ENCODE measurements at places on chromosomes 13 and 19. TPM values are rescaled to one million over a fixed set of nuclear protein-coding genes. Genes with fewer than 3 reads are reported as not detected.

DNA sequence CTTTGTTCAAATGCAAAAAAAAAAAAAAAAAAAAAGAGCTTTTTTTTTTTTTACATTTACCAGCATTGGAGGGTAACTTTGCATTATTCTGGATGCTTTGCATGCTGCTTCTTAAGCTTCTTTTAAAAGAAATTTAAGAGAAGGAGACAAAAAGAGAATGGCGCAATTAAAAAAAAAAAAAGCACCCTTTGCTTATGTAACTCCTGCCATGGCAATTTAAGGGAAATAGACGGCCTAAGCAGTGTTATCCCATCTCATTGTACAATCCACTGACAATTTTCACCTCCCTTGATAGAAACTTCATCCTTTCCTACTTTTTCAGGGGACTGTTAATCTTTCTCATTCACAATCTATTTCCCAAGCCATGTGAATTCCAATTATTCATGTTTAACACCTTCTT, 129.8 kb downstream of the KCTD12 start:
- no peaks in the 10 kb centered on the region for H3K4me1 ChIP-seq
- no peaks in the 10 kb centered on the region for H3K27me3 ChIP-seq
- no peak overlapping the region for H3K4me3 ChIP-seq
- DNase-seq = no peak
- no peaks in the 10 kb centered on the region for H3K36me3 ChIP-seq

- H3K27ac ChIP-seq = no peak overlapping the region
- H3K36me3 ChIP-seq = no peaks in the 10 kb centered on the region
- no peak overlapping the region for H3K4me3 ChIP-seq
- no peaks in the 10 kb centered on the region for H3K27me3 ChIP-seq
- no peaks in the 10 kb centered on the region for H3K4me1 ChIP-seq
- DNase-seq = no peak
These were observed 565.9 kb upstream of the SPRY2 start for GRCh38 chr13:80906860-80907259.

DNA sequence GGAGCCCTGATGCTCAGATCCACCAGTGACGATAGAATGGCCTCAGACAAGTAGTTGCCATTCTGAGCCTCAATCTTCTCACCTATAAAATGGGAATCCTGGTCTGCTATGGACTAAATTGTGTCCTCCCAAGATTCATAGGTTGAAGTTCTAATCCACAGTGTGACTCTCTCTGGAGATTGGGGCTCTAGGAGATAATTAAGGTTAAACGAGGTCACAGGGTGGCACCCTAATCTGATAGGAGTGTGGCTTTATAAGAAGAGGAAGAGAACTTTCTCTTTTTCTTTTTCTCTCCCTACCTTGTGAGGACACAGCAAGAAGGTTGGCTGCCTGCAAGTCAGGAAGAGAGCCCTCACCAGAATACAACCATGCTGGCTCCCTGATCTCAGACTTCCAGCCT, 214.1 kb downstream of the KATNAL1 start:
- no peak overlapping the region for H3K27ac ChIP-seq
- no peaks in the 10 kb centered on the region for H3K4me1 ChIP-seq
- H3K4me3 ChIP-seq = no peak overlapping the region
- DNase-seq = no peak

DNA sequence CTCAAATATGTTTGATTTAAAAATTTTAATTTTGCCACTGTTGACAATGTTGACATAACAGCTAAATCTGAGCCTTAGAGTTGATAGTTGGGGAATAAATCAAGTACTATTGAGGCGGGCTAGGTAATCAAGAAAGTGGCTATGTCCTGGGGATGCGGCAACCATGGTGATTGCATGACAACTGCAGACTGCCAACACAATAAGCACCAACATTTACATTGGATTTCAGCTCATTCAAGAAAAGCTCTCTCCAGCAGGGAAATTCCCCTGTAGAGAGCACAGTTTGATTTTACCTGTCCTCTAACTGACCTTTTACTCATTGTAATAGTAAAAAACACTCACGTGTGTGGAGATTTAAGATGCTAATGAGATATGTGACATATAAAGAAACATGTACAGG, 63.1 kb downstream of the ZNF100 start:
- DNase-seq = no peak
- H3K4me1 ChIP-seq = peaks cover 5% of the 10 kb centered on the region
- H3K27me3 ChIP-seq = no peaks in the 10 kb centered on the region
- H3K4me3 ChIP-seq = no peak overlapping the region
- H3K27ac ChIP-seq = no peak overlapping the region

DNA sequence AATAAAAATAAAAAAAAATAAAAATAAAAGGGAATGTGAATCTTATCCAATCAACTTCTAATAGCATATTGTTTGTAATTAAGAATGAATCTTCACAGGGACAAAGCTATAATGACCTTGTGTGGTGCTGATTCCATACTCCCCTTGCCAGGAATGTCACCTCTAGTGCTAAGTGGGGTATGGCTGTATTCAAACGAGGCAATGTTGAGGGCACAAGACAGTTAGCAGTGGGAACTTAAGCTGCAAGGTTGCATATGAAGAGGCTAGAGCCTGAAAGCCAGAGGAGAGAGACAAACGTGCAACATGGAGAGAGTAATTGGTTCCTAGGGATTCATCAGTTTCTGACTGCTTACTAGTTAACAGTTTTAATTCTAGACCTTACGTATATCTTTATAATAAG, 43.9 kb upstream of the CSNK1A1L start:
- no peak overlapping the region for H3K4me3 ChIP-seq
- no peaks in the 10 kb centered on the region for H3K36me3 ChIP-seq
- no peak for DNase-seq
- no peak overlapping the region for H3K27ac ChIP-seq
- no peaks in the 10 kb centered on the region for H3K4me1 ChIP-seq

Gene ACP7
- not detected for total RNA-seq

Gene ZNF681
- total RNA-seq = 2.1 TPM

Gene ZNF587B
- 36.6 TPM for total RNA-seq

DNA sequence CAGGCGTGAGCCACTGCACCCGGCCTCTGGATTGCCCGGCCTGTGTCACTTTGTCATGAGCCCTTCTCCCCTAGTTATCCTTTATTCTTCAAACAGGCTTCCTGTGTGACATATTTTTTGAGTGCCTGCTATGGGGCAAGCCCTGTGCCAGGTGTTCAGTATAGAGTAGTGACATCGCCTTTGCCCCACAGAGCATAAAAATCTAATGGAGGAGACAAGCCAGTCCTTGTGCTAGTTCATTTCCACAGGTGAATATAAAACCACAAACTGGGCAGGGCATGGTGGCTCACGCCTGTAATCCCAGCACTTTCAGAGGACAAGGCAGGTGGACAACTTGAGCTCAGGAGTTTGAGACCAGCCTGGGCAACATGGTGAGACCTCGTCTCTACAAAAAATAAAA, 43.2 kb downstream of the BBC3 start:
- H3K4me3 ChIP-seq = no peak overlapping the region
- no peak overlapping the region for H3K27ac ChIP-seq
- DNase-seq = no peak
- H3K27me3 ChIP-seq = no peaks in the 10 kb centered on the region
- H3K4me1 ChIP-seq = peaks cover 31% of the 10 kb centered on the region

Gene CLIP3
- total RNA-seq = 3.3 TPM

GRCh38 chr13:39455521-39456175, 147.3 kb downstream of the LHFPL6 start:
- no peak overlapping the region for H3K4me3 ChIP-seq
- no peak for DNase-seq
- peaks cover 17% of the 10 kb centered on the region for H3K4me1 ChIP-seq

Gene TMEM238
- total RNA-seq = 12.5 TPM

DNA sequence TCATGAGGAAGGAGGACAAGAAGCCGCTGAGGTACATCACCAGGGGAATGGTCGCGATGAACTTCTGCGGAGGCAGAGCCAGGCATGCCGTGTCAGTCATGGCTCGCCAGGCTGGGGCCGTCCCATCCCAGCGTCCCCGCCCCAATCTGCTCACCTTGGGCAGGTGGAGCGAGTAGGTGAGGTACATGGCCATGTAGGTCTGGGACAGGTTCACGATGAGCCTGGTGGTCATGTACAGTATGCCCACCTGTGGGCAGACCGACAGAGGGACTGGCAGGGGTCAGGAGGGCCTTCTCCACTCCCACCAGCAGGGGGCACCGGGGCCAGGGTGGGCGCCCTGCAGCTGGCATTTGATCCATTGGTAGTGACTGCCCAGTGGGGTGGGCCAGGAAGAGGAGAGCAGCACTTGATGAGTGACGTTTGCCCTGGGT, 8.3 kb downstream of the TEKTIP1 start:
- no peak overlapping the region for H3K27ac ChIP-seq
- no peaks in the 10 kb centered on the region for H3K36me3 ChIP-seq
- H3K27me3 ChIP-seq = no peaks in the 10 kb centered on the region
- no peak overlapping the region for H3K4me3 ChIP-seq

GRCh38 chr19:8097681-8098567, 45.4 kb downstream of the CCL25 start:
- no peaks in the 10 kb centered on the region for H3K36me3 ChIP-seq
- H3K27ac ChIP-seq = no peak overlapping the region
- no peaks in the 10 kb centered on the region for H3K27me3 ChIP-seq
- H3K4me3 ChIP-seq = no peak overlapping the region
- no peak for DNase-seq
- no peaks in the 10 kb centered on the region for H3K4me1 ChIP-seq

Gene AMER2
- total RNA-seq = not detected

DNA sequence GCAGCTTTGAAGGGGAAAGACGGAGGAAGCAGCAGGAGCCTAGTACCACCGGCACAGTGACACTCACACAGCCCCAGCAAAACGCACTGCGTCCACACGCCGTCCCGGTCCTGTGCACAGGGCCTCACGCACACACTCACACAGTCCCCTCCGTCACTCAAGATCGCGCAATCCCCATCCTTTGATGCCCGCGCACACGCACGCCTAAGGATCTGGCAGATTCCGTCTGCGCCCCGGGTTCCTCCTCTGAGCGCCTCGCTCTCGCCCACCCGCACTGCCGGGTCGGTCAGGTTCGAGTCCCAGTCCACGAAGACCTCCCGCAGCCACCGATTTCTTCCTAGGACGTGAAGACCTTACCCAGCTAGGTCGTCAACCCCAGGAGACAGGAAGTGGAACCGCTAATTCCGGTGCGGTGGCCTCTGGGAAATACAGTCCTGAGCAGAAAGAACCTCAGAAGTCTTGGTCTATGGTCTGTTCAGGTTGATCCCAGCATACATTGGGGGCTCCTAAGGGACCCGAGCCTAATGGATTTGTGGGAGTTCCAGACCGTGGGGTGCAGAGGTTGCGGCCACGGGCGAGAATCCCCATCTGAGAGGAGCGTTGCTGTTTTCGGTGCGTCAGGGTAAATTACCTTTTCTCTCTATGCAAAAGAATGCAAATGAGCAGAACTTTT, at the start of gene ZNF780B:
Gene ZNF780B, minus strand, starts transcription at position 400 of the 673 bp plus-strand sequence. CDS start 5,899 bp downstream, outside the sequence.
- peak within 1 kb of the TSS; percentile 59 for H3K27ac ChIP-seq
- H3K4me1 ChIP-seq = peaks cover 10% of the 10 kb centered on the region
- no peaks in the 10 kb centered on the region for H3K27me3 ChIP-seq
- peak within 1 kb of the TSS; percentile 40 for H3K4me3 ChIP-seq
- H3K36me3 ChIP-seq = no peaks in the 10 kb centered on the region

Gene CEACAM6
- 27.0 TPM for total RNA-seq

DNA sequence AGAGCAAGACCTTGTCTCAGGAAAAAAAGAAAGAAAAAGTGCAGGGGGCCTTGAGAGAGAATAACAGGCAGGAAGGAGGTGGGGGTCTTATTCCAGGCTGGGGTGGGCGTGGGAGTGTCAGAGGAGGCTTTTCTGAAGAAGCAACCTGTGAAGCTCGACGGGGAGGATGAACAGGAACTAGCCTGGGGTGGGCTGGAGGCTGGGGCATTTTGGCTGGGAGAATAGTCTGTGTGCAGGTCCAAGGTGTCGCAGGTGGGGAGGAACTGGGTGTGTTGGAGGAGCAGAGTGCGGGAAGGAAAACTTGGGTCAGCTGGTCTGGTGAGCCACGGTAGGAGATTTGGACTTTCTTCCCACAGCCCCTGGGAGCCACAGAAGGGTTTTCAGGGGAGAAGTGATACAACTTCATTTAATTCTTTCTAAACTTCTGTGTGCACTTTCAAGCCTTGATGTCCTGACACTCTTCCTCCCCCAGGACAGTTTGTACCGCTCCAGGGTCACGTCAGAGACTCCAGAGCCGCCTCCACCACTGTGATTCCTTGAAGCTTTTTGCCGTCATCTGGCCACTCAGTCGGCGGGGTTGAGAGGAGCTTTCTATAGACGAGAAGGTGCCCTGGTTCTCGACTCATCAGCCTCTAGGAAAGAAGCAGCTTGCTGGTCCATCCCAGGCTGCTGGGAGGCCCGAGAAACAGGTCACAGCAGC, 138.7 kb downstream of the SIPA1L3 start:
- no peaks in the 10 kb centered on the region for H3K27me3 ChIP-seq
- no peak overlapping the region for H3K27ac ChIP-seq
- no peaks in the 10 kb centered on the region for H3K4me1 ChIP-seq

GRCh38 chr19:38554676-38555141, 63.0 kb downstream of the MAP4K1 start:
- H3K4me1 ChIP-seq = no peaks in the 10 kb centered on the region
- no peaks in the 10 kb centered on the region for H3K36me3 ChIP-seq
- DNase-seq = no peak
- no peak overlapping the region for H3K4me3 ChIP-seq
- no peak overlapping the region for H3K27ac ChIP-seq
- H3K27me3 ChIP-seq = no peaks in the 10 kb centered on the region

DNA sequence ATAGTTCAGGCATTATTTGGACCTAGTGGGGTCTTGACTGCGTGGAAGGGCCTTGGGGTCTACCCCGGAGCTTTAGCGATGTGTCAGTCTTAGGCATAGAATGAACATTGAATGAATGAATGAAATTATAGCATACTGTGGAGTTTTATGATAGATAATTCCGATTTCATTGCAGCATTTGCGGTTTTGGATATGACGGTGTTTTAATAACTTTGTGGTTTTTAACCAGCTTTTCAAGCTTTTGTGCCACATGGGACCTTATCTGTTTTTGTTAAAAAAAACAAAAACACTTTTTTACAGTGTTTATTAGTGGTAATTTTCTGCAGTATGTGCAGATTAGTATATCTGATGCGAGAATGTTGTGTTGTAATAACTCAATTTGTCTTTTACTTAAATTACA, 696 bp downstream of the NUP58 start:
- peak overlapping the region; percentile 26 for H3K4me3 ChIP-seq
- no peaks in the 10 kb centered on the region for H3K27me3 ChIP-seq
- H3K4me1 ChIP-seq = peaks cover 25% of the 10 kb centered on the region

Gene CEACAM8
- total RNA-seq = not detected

Gene LYL1
- total RNA-seq = 3.4 TPM

DNA sequence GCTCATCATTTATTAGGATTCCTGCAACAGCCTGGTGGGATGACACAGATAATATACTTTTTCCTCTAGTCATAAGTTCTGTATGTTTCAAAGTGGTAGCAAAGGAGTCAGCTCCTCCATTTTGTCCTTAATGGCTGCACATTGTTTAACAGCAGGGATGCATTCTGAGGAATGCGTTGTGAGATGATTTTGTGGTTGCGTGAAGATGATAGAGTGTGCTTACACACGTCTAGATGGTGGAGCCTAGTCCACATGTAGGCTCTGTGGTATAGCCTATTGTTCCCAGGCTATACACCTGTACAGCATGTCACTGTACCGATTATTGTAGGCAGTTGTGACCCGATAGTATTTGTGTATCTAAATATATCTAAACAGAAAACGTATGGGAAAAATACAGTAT, 4.6 kb downstream of the SMARCA4 start:
- H3K27ac ChIP-seq = no peak overlapping the region
- no peak overlapping the region for H3K4me3 ChIP-seq
- H3K4me1 ChIP-seq = peaks cover 22% of the 10 kb centered on the region
- no peak for DNase-seq
- H3K36me3 ChIP-seq = no peaks in the 10 kb centered on the region

All from body of pancreas (tissue), 4 donors.